Muscle of arm (tissue), 14 donors: ENCODE measurements at places on chromosomes 7 and 10. TPM values are rescaled to one million over a fixed set of nuclear protein-coding genes. Genes with fewer than 3 reads are reported as not detected.

DNA sequence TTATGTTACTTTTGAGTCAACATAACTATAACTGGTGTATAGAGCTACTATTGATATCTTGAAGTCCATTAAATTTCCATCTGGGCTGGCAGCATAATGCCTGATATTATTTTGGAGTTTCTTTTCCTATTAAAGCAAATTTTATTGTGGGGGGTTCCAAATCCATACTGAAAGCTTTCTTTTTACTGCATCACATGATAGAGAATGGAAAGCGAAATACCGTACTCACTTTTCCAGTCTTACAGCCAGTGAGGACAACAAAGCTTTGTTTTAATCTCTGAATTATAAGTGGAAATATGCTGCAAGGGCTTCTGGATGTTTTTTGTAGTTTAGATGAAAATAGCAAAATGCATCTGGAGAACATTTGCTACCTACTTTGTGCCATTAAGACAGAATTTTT, 477.5 kb upstream of the SEMA3D start:
- no peak for DNase-seq

- DNase-seq: no peak
These were observed 5.7 kb upstream of the TIAL1 start for GRCh38 chr10:119602241-119603095.

GRCh38 chr10:132270256-132270655, 37.5 kb downstream of the STK32C start:
- DNase-seq: no peak

DNA sequence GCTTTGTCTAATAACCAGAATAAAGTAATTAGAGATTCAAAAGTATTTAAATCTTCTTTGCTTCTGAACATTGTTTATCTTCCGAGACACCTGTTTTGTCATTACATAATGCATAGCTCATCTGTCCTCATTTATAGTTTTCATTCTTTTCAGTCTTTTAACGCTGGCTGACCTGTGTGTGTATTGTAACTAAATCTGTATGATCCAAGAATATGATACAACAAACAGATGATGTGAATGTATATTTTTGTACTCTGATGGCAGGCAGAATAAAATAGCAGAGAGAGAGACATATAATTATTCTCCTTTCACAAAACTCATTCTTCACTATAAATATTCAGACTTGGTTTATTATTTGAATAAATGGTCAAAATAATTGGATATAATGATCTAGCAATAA, 80.6 kb downstream of the ORC5 start:
- DNase-seq: no peak

DNA sequence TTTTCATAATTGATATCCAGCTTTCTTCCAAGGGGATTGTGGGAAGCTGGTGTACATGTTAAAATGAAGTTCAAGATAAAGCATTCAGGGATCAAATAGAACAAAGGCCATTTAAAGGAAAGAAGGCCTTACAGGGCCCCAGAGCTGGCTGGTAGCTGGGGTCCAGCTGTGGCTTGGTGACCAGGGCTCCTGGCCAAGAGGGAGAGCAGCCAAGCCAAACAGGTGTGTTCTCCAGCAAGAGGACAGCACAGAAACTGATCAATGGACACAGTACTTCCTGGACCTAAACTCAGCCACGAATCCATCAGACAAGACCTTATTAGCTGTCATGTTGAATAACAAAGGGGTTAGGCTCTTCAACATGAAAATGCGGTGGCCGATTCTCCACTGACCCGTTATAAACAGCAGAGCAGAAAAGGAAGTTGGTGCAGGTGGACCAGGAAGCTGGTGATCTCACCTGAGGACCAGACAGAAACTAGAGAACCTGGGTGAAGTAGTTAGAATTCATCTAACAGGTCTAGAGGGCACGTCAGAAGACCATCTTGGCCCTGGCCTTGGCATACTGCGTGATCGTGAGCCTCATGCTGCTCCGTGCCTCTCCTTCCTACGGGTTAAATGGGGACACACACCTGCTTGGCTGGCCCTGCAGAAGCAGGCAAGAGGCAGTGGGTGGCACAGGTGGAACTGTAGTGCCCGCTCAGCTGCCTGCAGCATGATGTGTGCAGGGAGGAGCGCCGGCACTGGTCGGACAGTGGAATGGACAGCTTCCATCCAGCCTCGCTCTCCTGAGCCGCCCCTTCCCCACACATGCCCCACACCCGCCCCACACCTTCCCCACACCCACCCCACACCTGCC, 53.8 kb downstream of the PARP12 start:
- no peak for DNase-seq

DNA sequence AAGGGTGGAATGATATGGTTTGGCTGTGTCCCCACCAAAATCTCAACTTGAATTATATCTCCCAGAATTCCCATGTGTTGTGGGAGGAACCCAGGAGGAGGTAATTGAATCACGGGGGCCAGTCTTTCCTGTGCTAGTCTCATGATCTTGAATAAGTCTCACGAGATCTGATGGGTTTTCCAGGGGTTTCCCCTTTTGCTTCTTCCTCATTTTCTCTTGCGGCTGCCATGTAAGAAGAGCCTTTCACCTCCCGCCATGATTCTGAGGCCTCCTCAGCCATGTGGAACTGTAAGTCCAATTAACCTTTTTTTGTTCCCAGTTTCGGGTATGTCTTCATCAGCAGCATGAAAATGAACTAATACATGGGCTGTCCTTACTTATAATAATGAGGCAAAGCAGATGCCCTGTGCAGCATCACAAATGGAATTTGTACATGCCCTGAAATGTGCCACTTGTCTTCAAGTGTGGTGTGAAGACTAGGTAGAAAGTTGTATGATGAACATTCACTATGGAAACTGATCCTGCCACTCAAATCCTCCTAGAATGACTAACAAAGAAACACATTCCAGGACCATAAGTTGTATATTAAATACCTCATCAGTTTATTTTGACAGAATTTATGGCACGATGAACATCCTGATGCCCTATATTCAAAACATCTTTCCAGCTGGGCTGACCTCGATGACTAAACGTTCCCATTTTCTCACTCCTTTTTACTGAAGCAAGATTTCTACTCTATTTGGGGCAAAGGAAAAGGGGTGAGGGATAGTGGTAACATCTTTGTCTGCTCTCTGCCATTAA, 122.8 kb upstream of the CTTNBP2 start:
- DNase-seq: no peak

Gene ATOH7
- 0.17 TPM for polyA plus RNA-seq

Gene ARPC1B
- 26.8 TPM for polyA plus RNA-seq

Gene HECW1
- polyA plus RNA-seq: 2.8 TPM

Gene CTAGE4
- 3.1 TPM for polyA plus RNA-seq

Gene RHOBTB1
- 26.0 TPM for polyA plus RNA-seq

Gene GHRHR
- 1.5 TPM for polyA plus RNA-seq
